ENCODE measurements at places on chromosomes 4 and X.
A peak's percentile ranks its signal among the peaks of the same experiment; 100 is the strongest.

DNA sequence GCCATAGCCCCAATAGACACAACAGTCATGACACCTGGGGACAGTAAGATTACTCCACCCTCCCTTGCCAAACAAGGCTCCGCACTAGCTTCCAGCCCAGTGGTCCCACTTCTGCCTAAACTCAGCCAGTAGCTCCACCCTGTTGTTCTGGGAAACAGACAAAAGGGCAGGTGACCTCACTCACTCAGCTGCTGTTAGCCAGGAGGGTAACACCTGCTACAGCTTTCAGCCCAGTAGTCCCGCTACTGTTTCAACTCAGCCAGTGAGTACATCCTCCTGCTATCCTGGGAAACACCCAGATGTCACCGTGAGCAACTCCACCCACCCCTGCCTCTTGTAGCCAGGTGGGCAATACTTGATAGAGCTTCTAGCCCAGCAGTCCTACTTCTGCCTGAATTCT lies 162.7 kb upstream of the CPXCR1 start:
- DNase-seq, result no peak

DNA sequence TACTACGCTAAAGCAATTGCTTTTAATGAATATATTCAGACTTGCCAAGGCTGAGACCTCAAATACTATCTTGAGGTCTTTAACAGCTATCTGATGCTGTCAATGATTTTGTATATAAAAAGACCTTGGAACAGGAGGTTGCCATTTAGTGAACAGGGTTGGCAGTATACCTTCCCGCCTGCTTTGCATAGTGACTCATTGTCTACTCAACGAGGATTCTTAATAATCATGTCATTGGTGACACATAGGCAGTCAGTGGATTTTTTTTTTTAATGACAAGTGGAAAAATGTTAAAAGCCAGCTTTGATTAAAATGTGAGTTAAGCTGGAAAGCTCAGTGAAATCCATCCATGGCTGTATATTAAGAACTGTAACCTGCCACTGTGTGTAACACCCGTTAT lies 164.0 kb downstream of the ASMT start:
- DNase-seq, result no peak

DNA sequence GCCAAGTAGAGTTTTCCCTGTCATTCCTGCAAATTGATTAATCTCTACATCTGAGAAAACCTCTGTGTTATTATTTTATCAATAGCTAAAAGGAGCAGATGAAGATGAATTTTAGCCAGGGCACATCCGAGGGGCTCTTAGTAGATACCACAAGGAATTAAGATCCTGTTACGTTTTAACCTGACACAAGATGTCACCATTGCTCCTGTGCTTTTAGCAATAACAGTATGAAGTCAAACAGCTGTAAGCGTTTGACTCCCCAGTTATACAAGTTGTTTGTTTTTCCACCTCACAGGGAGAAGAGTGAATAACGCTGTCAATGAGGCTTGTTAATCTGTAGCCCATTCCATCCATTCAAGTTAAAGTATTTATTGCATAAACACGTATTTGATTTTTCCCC lies 76.0 kb upstream of the AP1S2 start:
- DNase-seq, result peak; percentile 23

GRCh38 chr4:72507860-72508419 lies 61.1 kb downstream of the ADAMTS3 start:
- DNase-seq, result no peak

GRCh38 chrX:150088766-150089518 lies 150.7 kb upstream of the EOLA2 start:
- DNase-seq, result no peak

DNA sequence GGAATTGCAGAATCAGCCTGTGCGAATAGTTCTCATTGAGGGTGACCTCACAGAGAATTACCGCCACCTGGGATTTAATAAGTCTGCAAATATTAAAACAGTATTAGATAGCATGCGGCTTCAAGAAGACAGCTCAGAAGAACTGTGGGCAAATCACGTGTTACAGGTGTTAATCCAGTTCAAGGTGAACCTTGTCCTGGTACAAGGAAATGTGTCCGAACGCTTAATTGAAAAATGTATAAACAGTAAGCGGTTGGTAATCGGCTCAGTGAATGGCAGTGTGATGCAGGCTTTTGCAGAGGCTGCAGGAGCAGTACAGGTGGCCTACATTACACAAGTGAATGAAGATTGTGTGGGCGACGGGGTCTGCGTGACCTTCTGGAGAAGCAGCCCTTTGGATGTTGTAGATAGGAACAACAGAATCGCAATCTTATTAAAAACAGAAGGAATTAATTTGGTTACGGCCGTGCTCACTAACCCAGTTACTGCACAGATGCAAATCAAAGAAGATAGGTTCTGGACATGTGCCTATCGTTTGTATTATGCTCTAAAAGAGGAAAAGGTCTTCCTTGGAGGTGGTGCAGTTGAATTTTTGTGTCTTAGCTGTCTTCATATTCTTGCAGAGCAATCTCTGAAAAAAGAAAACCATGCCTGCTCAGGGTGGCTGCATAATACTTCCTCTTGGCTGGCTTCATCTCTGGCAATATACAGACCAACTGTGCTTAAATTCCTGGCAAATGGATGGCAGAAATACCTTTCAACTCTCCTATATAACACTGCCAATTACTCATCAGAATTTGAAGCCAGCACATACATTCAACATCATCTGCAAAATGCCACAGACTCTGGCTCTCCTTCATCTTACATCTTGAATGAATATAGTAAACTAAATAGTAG lies 10.7 kb downstream of the BBS12 start:
- no peak for DNase-seq

DNA sequence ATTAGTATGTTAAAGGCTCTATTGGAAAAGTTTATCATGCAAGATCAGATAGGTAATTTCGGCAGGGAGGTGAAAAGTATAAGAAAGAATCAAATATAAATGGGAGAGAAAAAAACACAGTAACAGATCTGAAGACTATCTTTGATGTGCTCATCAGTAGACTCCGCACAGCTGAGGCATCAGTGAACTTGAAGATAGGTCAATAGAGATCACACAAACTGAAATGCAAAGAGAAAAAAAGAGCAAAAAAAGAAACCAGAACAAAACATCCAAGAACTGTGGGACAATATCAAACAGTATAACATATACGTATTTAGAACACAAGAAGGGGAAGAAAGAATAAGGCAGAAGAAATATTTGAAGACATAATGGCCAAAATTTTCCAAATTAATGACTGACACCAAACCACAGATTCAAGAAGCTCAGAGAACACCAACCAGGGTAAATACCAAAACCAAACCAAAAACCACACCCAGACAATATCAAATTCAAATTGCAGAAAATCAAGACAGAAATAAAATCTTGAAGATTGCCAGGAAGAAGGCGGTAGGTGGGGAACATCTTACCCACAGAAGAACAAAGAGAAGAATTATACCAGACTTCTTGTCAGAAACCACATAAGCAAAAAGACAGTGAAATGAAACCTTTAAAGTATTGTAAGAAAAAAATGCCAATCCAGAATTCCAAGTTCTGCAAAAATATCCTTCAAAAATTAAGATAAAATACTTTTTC lies 29.1 kb downstream of the PFKFB1 start:
- DNase-seq, result no peak

DNA sequence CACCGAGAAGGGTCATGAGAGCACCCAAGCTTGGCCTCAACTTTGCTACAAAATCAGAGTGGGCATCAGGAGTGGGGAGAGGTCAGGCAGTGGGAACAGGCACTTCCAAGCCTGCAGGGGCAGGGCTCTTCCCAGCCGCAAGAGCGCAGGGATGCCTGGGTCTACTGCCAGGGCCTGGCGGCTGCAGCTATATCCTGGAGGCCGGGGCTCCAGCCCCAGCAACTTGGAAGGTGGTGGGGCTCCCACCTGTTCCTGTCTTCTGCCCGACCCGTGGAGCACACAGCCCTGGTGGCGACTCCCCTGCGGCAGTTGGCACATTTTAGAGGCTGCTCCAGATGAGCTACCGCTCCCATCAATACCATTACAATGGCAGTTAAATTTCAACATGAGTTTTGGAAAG lies 607.0 kb downstream of the TRAM1L1 start:
- DNase-seq, result no peak

DNA sequence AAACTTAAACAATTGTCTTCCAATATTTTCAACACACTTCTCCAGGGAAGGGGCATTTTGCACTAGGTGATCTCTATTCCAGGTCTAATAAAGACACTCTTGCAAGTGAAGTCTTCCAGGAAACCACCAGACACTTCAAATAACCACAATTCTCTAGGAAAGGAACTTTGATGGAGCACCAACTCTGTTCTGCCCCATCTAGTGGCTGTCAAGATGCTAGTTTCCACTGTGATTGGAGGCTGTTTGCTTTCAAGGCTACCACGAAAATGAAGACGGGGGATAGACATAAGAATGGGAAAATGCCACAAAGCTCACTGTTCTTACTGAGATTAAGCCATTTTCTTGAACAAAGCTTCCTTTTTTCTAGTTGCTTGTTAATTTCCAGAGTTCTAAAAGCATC lies 100.6 kb upstream of the F9 start:
- DNase-seq, result no peak

DNA sequence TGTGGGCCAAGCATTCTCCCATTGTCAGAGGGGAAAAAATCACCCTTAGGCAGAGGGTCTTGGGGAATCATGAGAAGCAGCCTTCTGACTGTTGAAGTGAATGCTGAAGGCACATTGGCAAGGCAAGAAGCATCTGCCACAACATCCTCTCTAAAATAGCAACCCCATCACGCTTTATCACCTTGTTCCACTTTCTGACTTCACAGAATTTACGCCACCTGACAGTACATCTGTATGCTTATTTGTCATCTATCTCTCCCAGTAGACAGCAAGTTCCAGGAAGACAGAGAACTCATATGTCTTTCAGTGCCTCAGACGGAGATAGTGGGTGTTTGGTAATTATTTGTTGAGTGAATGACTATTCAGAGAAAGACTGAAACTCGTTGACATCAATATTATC lies 68.4 kb upstream of the SCML1 start:
- no peak for DNase-seq

- peak; percentile 13 for DNase-seq
These were observed 975.4 kb upstream of the NDST4 start for GRCh38 chr4:116088771-116089170.

DNA sequence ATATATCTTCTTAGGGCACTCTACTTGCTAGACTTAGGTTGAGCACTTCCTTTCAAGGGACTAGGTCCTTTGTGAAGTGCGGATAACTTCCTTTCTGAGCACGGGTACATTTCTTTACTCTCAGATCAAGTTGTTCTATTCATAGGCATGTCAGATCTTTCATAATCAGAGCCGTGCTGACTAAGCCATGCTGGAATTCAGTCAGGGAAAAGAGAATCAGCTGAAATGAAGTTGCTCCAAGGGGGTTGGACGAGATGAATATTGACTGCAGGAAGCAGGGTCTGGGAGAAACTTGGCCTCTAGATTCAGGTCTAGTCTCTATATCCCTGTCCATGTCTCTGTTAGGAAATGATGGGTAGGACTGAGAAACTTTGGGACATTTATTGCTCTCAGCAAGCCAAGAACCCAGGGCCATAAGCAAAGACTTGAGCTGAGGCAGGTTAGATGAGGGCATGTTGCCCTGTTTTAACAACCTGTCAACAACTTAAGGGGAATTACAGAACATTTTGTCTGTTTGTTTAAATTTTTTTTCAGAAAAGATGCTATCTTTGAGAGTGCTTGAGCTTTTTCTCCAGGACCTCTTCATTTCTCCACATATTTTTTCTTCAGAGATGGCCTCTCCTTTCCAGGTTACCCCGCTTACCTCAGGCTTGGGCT lies 28.3 kb downstream of the AREG start:
- no peak for DNase-seq

DNA sequence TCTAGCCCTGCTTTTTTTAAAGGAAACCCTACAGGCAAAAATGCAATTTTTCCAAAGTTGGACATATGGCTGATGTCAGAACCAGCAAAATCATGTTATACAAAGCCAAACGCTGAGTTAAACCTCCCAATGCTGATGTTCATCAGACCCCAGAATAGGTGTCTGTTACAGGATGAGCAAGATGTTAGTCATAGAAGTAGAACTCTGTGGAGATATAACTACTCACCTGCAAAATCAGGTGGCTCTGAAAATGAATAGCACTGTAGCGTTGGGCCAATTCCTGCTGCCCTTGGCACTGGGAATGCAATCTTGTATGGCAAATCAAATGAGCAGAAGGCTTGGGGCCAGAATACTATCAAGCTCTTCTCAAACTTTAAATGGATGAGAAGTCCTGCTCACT lies 634.1 kb downstream of the RPA4 start:
- no peak for DNase-seq

GRCh38 chr4:128379860-128380259 lies 92.2 kb upstream of the PGRMC2 start:
- DNase-seq, result no peak

DNA sequence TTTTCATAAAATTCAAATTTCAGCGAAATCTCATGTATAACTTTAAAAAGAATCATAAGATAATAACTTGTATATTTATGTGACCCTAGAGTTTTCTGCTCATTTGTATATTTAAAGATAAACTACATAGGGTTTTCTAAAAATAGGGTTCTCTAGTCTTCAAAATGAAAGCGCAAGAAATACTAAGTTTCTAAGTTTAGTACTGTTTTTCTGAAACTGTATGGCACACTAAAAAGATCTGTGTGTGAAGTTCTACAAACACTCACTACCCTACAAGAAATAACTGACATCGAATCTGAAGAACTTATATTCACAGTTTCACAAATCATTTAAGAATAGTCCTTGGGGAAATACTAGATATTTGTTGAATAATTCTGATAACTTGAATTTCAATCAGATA lies 38.7 kb upstream of the NDST4 start:
- DNase-seq, result no peak

GRCh38 chrX:136659174-136659573 lies 11.2 kb downstream of the CD40LG start:
- no peak for DNase-seq

DNA sequence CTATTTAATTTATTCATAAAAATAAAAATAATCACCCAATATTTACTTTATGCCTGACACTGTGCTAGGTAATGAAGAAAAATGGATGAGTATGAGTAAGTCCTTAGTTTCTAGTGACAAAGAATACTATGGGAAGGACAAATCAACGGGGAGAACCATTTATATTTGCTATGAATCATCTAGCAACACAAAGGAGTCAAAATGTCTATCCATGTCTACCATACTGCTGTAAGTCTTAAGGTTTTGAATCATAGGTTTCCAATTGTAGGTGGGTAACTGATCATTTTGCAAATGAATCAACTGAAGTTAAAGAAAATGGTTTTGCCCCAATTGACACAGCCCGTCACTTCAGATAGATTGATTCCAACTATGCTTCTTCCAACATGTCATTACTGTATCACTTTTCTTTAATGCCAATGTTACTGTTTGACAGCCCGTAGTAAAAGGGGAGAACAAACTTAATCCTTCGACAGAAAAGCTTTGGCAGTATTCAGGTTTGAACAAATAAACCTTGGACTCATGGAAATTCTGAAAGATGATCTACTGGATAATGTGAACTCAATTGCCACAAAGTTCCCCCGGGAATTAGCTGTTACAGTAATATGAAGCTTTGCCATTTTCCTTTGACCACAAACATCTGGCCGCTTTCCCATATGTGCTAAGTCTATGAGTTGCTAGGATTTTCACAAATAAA lies 3.2 kb downstream of the TDO2 start:
- peak; percentile 35 for DNase-seq
